ENCODE measurements at places on chromosomes 16 and 17. TPM values are rescaled to one million over a fixed set of nuclear protein-coding genes. Genes with fewer than 3 reads are reported as not detected.

TPPP3 gene
- total RNA-seq: 0.44 TPM

GRCh38 chr16:8678068-8678927, 3.9 kb downstream of the ABAT start:
- DNase-seq: no peak

DNA sequence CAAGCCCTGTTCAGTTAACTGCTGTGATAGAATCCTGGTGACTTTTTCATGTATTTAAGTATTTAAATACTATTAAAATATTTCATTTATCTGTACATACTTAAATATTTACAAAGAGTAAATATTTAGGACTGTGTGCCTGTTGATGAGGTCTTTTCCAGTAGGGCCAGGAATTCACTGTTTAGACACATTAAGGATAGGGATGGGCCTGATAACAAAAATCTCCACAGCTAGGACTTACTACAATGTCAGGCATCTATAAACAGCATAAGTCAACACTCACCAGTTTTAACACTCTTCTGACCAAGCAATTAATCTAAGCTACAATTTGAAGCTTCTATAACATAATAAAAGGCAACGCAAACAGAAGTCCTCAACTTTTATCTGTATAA, 47.6 kb downstream of the MARVELD3 start:
- no peak for DNase-seq

DNA sequence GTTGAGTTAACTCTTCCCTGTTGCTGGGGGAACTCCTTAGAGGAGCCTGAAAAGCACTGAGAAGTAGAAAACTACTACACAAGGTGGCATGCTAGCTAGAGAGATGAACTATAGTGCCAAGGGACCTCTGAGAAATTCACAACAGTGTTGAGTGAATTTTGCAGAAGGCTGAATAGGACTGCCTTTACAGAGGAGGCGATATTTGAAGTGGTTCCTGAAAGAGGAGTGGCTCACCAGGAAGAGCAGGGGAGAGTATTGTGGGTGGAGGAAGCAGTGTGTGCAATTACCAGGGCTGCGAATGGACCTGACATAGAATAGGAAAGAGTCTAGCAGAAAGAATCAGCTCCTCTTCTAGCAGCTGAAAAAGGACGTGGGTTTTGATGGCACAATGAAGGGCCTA, 66.4 kb downstream of the CDK5R1 start:
- DNase-seq: no peak

DNA sequence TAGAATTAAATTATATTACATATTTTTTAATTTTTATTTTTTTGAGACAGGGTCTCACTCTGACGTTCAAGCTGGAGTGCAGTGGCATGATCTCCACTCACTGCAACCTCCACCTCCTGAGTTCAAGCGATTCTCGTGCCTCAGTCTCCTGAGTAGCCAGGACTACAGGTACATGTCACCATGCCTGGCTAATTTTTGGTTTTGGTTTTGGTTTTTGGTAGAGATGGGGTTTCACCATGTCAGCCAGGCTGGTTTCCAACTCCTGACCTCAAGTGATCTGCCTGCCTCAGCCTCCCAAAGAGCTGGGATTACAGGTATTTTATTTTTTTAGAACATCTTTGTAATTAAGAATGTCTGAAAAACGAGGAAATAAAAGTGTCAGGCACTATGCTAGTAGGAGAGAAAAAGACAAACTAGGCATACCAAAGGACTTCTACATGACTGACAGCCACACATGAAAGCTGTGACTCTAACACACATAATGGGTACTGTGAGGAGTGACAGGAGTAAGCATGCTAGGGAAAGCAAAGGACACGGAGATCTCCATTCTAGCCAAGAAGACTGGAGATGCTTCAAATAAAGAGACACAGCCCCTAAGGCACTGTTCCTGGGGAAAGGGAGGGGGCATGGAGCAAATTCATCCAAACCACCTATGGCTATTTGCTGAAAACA, 7.3 kb downstream of the GNA13 start:
- no peak for DNase-seq

GRCh38 chr16:50388496-50388895, 19.7 kb upstream of the BRD7 start:
- no peak for DNase-seq

DNA sequence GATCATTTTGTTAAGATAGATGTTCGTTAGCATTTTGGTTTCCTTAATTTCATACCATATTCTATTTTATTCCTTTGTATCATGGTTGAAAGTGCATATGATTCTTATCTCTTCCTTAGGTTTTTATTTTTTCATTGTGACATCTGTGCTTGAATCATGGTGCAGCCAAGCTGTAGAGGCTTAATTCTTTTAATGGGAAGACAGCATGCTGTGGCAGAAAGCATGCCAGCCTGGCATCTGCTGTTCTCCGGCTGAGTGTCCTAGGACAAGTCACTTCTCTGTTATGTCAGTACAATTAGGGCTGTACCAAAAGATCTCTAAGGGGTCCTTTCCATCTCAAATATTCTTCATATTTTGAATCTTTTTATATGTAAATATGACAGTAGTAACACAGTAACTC, 68.5 kb upstream of the PMFBP1 start:
- DNase-seq: no peak

GRCh38 chr16:48450367-48450766, 65.2 kb upstream of the SIAH1 start:
- no peak for DNase-seq

GRCh38 chr17:80413771-80414507, 1.0 kb upstream of the ENDOV start:
- DNase-seq: peak; percentile 49

DNA sequence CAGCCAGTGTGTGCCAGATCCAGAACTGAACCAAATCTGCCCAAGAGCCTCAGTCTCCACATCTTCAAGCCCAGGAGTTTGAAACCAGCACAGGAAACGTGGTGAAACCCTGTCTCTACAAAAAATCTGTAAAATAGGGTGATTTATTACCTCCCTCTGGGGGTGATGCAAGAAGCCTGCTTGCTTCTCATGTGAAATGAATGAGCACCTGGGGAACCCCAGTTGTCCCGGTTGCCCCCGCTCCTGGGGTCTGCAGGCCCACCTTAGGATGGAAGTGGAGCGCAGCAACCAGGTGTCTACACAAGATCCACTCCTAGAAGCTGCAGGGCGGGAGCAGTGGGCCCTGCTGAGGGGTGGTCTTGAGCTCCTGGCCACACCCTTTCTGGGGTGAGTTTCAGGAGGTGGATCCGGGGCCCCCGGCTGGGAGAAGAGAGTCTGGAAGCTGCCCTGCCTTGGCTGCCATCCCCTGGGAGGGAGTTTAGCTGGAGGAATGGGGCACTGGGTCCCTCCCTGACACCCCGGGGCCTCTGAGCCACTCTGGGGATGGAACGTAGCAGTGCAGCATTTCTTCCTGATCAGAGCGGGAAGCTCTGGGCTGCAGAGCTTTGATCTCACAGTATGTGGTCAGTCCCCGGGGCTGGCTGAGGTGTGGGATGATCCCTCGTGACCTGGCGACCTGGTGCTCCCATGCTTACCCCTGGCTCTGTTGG, 117.8 kb downstream of the RAB11FIP4 start:
- DNase-seq: no peak

DNA sequence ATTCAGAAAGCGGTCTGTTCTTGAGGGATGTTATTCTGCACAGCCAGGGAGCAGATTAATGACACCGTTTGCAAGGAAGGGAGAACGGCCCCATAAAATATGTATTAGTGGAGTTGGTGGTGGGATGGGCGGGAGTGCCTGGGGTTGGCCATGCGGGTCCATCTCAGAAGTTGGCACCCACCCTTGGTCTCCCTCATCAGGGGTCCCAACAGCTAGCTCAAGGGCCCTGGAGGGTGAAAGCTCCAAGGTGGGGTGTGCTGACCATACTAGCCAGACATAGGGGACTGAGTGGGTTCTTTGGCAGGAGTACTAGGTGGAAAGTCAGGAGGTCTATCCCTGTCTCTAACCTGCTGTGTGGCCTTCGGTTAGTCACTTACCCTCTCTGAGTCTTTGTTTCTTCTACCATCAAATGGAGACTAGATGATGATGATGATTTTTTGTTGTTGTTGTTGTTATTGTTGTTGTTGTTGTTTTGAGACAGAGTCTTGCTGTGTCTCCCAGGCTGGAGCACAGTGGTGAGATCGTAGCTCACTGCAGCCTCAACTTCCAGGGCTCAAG, 83.2 kb upstream of the BRD7 start:
- no peak for DNase-seq

DNA sequence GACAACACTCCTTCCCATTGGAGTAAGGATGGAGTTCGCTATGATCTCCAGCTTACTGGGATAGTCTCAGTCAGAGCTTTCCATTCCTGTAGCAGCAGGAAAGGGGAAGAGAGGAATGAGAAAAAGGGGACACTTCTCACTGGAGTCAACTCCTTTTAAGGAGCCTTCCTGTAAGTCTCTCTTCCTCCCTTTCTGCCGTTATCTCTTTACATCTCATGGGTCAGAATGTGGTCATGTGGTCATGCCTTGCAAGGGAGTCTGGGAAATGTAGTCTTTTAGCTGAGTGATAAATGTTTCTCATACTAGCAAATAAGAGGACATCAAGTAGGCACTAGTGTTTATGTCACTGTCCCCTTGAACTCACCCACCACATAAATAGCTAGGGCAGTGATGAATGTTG, 227.3 kb downstream of the HAPSTR1 start:
- no peak for DNase-seq

GRCh38 chr16:54748611-54749190, 182.0 kb upstream of the IRX5 start:
- DNase-seq: no peak

GRCh38 chr16:30741461-30741914, 6.7 kb upstream of the PHKG2 start:
- peak; percentile 58 for DNase-seq

Data from H7 (cell line).